ENCODE measurements at places on chromosomes 3 and 15. TPM values are rescaled to one million over a fixed set of nuclear protein-coding genes. Genes with fewer than 3 reads are reported as not detected.

MAP1A gene
- 1.9 TPM for total RNA-seq

PIERCE2 gene
- total RNA-seq = 11.4 TPM

ONECUT1 gene
- 0.64 TPM for total RNA-seq

ZCWPW2 gene
- 1.0 TPM for total RNA-seq

POLQ gene
- 12.5 TPM for total RNA-seq

NANOGP8 gene
- total RNA-seq = not detected

SSUH2 gene
- total RNA-seq = 1.2 TPM

MCTP2 gene
- 88.3 TPM for total RNA-seq

HYAL3 gene
- total RNA-seq = 2.5 TPM

GXYLT2 gene
- 7.3 TPM for total RNA-seq

SUSD5 gene
- total RNA-seq = 0.35 TPM

RGMA gene
- total RNA-seq = 12.4 TPM

- DNase-seq = peak; percentile 44
- no peak overlapping the region for H3K4me3 ChIP-seq
- no peak overlapping the region for H3K27ac ChIP-seq
- H3K27me3 ChIP-seq = no peaks in the 10 kb centered on the region
Measured at GRCh38 chr3:140917772-140918171, 23.9 kb upstream of the SLC25A36 start.

DNA sequence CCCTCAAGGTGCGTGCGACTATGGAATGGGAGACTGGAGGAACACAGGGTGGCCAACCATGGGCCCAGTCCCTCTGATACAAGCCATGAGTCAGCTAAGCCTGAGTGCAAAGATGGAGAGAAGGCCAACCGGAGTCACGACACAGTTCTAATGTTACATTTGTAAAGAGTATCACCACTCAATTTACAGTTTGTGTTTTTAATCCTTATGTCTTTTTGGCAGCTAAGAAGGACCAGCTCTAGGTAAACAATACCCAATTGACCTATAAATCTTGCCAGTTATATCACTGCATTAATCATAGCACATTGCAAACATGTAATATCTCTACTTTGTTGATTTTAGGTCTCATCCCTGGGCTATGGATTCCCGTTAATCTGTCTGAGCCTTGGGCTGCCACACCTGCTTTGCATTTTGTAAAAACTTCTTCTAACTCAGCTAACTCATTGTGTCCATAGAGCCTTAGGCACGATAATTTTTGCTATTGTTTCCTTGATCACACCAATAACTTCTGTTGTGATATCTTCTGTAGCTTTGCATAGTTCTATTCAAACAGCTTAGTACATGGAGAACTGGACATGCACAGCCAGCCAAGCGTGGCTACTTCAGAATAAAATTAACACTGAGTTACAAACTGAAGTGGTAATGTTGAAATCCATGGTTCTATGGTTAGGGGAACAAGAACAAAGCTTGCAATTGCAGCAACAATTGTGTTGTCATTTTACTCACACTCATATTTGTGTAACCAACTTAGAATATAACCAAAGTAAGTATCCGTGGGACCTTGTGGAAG is 50.3 kb downstream of the LSM3 start:
- H3K36me3 ChIP-seq = no peaks in the 10 kb centered on the region
- no peak overlapping the region for H3K4me3 ChIP-seq
- peak; percentile 18 for DNase-seq
- H3K27ac ChIP-seq = no peak overlapping the region
- no peaks in the 10 kb centered on the region for H3K27me3 ChIP-seq
- H3K4me1 ChIP-seq = peaks cover 10% of the 10 kb centered on the region

DNA sequence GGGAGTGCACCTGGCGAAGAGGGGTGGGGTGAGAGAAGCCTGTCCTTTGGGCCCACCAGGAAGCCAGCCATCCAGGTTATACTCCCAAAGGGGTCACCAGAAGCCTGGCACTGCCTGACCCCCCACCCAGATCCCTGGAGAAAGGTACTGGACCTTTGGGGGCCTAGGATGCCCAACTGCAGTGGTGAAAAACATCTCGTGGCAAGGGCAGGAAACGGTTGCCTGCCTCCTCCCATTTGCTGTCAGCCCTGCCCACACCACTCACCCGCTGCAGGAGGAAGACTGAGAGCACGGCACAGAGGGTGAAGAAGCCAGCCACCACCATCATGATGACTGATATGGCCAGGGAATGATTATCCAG is 2.2 kb upstream of the ULK3 start:
- DNase-seq = no peak
- no peaks in the 10 kb centered on the region for H3K27me3 ChIP-seq
- peaks cover 17% of the 10 kb centered on the region for H3K4me1 ChIP-seq

GRCh38 chr15:80163217-80163616 is 10.4 kb downstream of the FAH start:
- H3K4me1 ChIP-seq = no peaks in the 10 kb centered on the region
- no peaks in the 10 kb centered on the region for H3K36me3 ChIP-seq
- H3K27ac ChIP-seq = no peak overlapping the region
- no peak overlapping the region for H3K4me3 ChIP-seq
- no peak for DNase-seq

- no peaks in the 10 kb centered on the region for H3K27me3 ChIP-seq
- no peaks in the 10 kb centered on the region for H3K4me1 ChIP-seq
- H3K36me3 ChIP-seq = no peaks in the 10 kb centered on the region
- peak; percentile 75 for DNase-seq
- no peak overlapping the region for H3K27ac ChIP-seq
Measured at GRCh38 chr3:195859061-195859845, 47.5 kb upstream of the MUC4 start.

- no peaks in the 10 kb centered on the region for H3K27me3 ChIP-seq
- no peaks in the 10 kb centered on the region for H3K4me1 ChIP-seq
- no peak overlapping the region for H3K4me3 ChIP-seq
- H3K36me3 ChIP-seq = no peaks in the 10 kb centered on the region
Measured at GRCh38 chr15:42890161-42890913, 30.2 kb downstream of the TTBK2 start.

DNA sequence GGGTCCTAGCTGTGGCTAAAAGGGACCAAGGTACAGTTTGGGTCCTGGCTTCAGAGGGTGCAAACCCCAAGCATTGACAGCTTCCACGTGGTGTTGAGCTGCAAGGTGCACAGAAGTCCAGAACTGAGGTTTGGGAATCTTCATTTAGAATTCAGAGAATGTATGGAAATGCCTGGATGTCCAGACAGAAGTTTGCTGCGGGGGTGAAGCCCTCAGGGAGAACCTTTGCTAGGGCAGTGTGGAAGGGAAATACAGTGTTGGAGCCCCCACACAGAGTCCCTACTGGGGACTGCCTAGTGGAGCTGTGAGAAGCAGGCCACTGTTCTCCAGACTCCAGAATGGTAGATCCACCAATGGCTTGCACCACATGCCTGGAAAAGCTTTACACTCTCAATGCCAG is 17.9 kb downstream of the RNF13 start:
- no peaks in the 10 kb centered on the region for H3K27me3 ChIP-seq
- DNase-seq = no peak
- H3K36me3 ChIP-seq = no peaks in the 10 kb centered on the region
- H3K4me3 ChIP-seq = no peak overlapping the region
- no peak overlapping the region for H3K27ac ChIP-seq

GRCh38 chr3:45817831-45818522 is 21.6 kb upstream of the SLC6A20 start:
- no peak for DNase-seq
- peak overlapping the region; percentile 20 for H3K27ac ChIP-seq
- peaks cover 8% of the 10 kb centered on the region for H3K4me1 ChIP-seq
- H3K4me3 ChIP-seq = no peak overlapping the region

GRCh38 chr3:43856761-43857160 is 166.0 kb downstream of the ABHD5 start:
- no peaks in the 10 kb centered on the region for H3K27me3 ChIP-seq
- DNase-seq = no peak
- no peaks in the 10 kb centered on the region for H3K4me1 ChIP-seq
- H3K36me3 ChIP-seq = no peaks in the 10 kb centered on the region
- H3K4me3 ChIP-seq = no peak overlapping the region

- H3K27me3 ChIP-seq = no peaks in the 10 kb centered on the region
- H3K27ac ChIP-seq = peak overlapping the region; percentile 25
- no peak overlapping the region for H3K4me3 ChIP-seq
- DNase-seq = no peak
- H3K4me1 ChIP-seq = no peaks in the 10 kb centered on the region
Measured at GRCh38 chr15:39172380-39173281, 408.2 kb upstream of the THBS1 start.

- H3K27me3 ChIP-seq = no peaks in the 10 kb centered on the region
- peak; percentile 42 for DNase-seq
- H3K4me1 ChIP-seq = peaks cover 21% of the 10 kb centered on the region
- no peaks in the 10 kb centered on the region for H3K36me3 ChIP-seq
- no peak overlapping the region for H3K27ac ChIP-seq
Measured at GRCh38 chr3:129116482-129116946, 5.1 kb downstream of the RAB43 start.

DNA sequence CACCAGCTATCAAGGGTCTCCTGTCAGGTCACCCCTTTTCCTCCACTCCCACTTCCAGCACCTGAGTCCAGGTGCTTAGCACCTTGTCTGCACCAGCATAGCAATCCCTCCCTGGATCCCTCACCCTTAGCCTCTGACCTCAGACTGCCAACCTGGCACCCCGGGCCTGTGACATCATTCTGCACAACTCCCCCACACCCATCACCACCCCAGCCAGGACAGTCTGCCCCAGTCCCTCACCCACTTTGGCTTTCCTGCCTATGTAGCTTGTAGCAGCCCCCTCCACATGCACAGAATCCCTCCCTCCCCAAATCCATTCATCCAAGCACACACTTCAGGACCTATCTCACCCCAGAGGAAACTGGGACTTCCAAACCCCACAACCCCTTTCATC is 819 bp upstream of the PLXNB1 start:
- no peaks in the 10 kb centered on the region for H3K36me3 ChIP-seq
- H3K27ac ChIP-seq = peak overlapping the region; percentile 89
- no peaks in the 10 kb centered on the region for H3K27me3 ChIP-seq
- no peak overlapping the region for H3K4me3 ChIP-seq
- DNase-seq = no peak

GRCh38 chr3:77186728-77187127 is 146.8 kb downstream of the ROBO2 start:
- no peak overlapping the region for H3K4me3 ChIP-seq
- no peaks in the 10 kb centered on the region for H3K27me3 ChIP-seq
- no peaks in the 10 kb centered on the region for H3K36me3 ChIP-seq
- no peak overlapping the region for H3K27ac ChIP-seq
- DNase-seq = no peak

GRCh38 chr3:47956521-47956920 is 59.7 kb downstream of the MAP4 start:
- no peak overlapping the region for H3K27ac ChIP-seq
- H3K4me3 ChIP-seq = no peak overlapping the region
- no peaks in the 10 kb centered on the region for H3K36me3 ChIP-seq

GRCh38 chr15:23648920-23649515 is 1.4 kb upstream of the MAGEL2 start:
- no peaks in the 10 kb centered on the region for H3K36me3 ChIP-seq
- peak; percentile 33 for DNase-seq
- no peaks in the 10 kb centered on the region for H3K4me1 ChIP-seq
- H3K27me3 ChIP-seq = no peaks in the 10 kb centered on the region

DNA sequence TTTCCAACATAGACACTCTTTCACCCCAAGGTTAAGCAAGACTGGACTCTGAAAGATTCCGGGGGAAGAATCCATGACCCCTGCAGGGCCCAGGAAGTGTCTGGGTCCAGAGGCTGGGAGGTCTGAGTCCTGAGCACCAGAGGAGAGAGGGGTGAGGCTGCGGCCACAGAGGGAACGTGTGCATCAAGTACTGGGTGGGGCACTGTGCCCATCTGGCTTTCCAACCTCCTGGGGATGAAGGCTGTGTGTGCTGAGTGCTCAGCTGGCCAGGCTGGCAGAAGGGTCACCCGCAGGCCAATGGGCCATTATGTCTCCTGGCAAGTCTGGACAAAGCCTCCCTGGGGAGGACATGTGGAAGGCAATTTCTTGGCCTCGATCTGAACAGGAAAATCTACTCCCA is 3.3 kb downstream of the CHRNA3 start:
- H3K4me1 ChIP-seq = no peaks in the 10 kb centered on the region
- no peak overlapping the region for H3K27ac ChIP-seq
- no peak for DNase-seq
- no peaks in the 10 kb centered on the region for H3K36me3 ChIP-seq
- no peak overlapping the region for H3K4me3 ChIP-seq

GRCh38 chr15:44328135-44328534 is 39.6 kb downstream of the GOLM2 start:
- no peak overlapping the region for H3K27ac ChIP-seq
- no peaks in the 10 kb centered on the region for H3K36me3 ChIP-seq
- DNase-seq = no peak
- H3K4me1 ChIP-seq = no peaks in the 10 kb centered on the region
- no peaks in the 10 kb centered on the region for H3K27me3 ChIP-seq
- no peak overlapping the region for H3K4me3 ChIP-seq

DNA sequence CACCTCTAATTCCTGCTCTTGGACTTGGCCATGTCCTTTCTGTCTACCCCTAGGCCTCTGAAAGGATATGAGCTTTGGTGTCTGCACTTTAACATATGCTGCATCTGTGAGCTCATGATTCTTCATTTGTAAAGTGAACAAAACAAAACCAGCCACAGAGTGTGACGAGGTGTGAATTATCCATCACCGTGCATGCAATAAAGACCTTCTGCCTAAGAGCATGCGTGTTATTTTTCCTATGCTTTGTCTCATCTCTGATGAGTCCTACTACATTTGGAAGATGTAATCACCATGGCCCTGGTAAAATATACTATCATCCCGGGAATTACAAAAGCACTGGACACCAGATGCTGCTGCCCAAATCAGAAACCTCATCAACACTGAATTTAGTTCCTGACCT is 103.5 kb upstream of the KCNAB1 start:
- H3K4me1 ChIP-seq = no peaks in the 10 kb centered on the region
- no peaks in the 10 kb centered on the region for H3K36me3 ChIP-seq
- H3K27ac ChIP-seq = no peak overlapping the region
- H3K27me3 ChIP-seq = no peaks in the 10 kb centered on the region

DNA sequence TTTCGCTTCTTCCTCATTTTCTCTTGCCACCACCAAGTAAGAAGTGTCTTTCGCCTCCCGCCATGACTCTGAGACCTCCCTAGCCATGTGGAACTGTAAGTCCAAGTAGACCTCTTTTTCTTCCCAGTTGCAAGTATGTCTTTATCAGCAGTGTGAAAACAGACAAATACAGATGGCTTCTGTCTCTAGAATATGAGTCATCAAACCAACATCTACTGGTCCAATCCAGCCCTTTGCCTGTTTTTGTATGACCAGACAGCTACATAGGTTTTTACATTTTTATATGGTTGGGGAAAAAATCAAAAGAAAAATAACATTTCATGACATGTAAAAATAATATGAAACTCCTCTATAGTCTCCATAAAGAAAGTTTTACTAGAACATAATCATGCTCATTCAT is 118.7 kb upstream of the PTPRG start:
- H3K4me3 ChIP-seq = no peak overlapping the region
- H3K27me3 ChIP-seq = no peaks in the 10 kb centered on the region
- no peaks in the 10 kb centered on the region for H3K4me1 ChIP-seq
- no peaks in the 10 kb centered on the region for H3K36me3 ChIP-seq

Data from colonic mucosa (tissue), 4 donors.